ENCODE measurements at places on chromosomes 6 and 20.

GRCh38 chr6:5215799-5216198 is 45.0 kb downstream of the LYRM4 start:
- no peak for DNase-seq

GRCh38 chr6:111652156-111652555 is 46.5 kb upstream of the TRAF3IP2 start:
- no peak for DNase-seq

DNA sequence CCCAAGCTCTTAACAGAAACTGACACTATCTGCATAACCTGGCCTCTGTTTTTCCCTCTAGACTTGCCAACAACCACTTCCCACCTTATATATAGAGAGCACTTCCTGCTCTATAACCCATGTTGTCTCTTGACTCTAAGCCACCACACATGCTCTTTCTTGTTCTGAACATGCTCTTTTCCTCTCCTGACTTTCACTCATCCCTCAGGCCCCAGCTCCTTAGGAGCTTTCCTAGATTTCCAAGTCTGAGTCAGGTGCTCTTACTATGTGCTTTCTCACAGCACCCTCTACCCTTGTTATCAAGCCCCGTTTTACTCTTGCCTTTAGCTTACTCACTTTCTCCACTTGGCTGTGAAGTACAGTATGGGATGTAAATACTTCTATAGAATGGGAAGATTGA is 143.9 kb upstream of the EYA4 start:
- no peak for DNase-seq

GRCh38 chr20:17568972-17569521 is 828 bp upstream of the DSTN start:
- DNase-seq, result peak; percentile 47

DNA sequence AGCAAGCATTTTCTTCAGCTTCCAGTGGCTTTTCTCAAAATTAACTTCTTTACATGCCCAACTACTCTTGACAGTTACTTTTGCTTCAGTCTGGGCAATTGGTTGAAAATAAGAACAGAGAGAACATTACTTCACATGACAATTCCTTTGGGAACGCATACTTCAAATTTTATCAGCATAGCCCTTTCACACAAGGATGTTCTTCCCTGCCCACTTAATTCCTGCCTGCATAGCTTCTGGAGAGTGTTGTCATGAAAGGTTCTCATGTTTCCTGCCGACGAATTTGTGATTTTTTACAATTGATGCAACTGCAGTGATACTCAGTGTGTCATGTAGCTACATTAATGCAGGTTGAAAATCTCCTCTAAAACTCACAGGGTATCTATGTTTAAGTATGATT is 22.0 kb upstream of the SNRNP48 start:
- no peak for DNase-seq

DNA sequence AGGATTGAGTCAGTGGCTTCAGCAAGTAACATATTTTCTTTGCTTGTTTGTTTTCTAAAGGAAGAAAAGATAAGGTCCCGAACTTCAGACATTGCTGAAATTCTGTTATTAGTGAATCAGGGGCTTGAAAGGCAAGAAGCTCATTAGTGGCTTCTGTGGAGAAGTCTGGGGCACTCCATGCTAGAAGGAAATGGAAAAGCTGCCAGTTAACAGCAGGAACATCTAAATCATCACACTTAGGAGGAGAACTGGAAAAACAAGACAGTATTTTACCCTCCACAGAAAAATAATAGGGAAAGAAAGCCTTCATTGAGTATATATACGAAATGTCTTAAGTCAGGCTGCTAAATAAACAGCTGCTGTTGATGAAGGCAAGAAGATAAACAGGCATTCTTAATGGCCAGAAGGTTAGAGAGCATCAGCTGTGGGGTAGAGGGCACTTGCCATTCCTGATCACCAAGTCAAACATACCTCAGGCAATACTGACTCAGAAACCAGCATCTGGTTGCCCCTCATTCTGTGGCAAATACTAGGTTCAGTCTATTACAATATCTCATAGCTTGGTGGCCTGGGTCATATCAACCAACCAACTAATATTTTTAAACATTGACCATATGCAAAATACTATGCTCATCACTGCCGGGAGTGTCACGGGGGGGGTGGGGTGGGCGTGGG is 143.2 kb upstream of the TENT5A start:
- no peak for DNase-seq

Measured in K562 (cell line).